ENCODE measurements at places on chromosomes 11 and 22. TPM values are rescaled to one million over a fixed set of nuclear protein-coding genes. Genes with fewer than 3 reads are reported as not detected.

DNA sequence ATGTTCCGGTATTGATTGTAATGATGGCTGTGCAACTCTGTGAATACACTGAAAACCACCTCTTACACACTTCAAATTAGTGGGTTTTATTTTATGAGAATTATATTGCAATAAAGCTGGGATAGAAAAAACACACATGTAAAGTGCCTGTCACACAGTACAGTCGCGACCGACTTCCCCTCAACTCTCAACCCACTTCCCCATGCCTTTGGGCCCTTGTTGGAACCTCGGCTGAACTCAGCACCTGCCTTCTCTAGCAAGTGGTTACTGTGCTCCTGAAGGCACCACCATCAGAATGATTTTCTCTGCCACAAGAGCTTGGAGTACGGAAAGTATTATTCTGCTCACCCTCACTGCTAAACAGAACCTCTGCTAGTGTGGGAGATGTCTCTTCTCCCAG is 13.5 kb downstream of the KCNJ1 start:
- no peaks in the 10 kb centered on the region for H3K27me3 ChIP-seq
- H3K4me3 ChIP-seq, result no peak overlapping the region
- peaks cover 10% of the 10 kb centered on the region for H3K4me1 ChIP-seq
- no peak overlapping the region for H3K27ac ChIP-seq
- no peak for DNase-seq

GRCh38 chr11:106496677-106497076 is 419.2 kb downstream of the AASDHPPT start:
- H3K27me3 ChIP-seq, result no peaks in the 10 kb centered on the region
- H3K4me3 ChIP-seq, result no peak overlapping the region
- no peaks in the 10 kb centered on the region for H3K36me3 ChIP-seq
- no peak overlapping the region for H3K27ac ChIP-seq
- H3K4me1 ChIP-seq, result no peaks in the 10 kb centered on the region
- no peak for DNase-seq

GRCh38 chr11:20203831-20204230 is 43.6 kb upstream of the DBX1 start:
- no peak for DNase-seq
- no peak overlapping the region for H3K4me3 ChIP-seq
- H3K4me1 ChIP-seq, result no peaks in the 10 kb centered on the region
- H3K36me3 ChIP-seq, result no peaks in the 10 kb centered on the region

GRCh38 chr22:47787501-47788227 is 1025.2 kb downstream of the TBC1D22A start:
- H3K27me3 ChIP-seq, result no peaks in the 10 kb centered on the region
- no peak overlapping the region for H3K4me3 ChIP-seq
- DNase-seq, result peak; percentile 13
- H3K4me1 ChIP-seq, result no peaks in the 10 kb centered on the region
- no peaks in the 10 kb centered on the region for H3K36me3 ChIP-seq

GRCh38 chr11:113831314-113831713 is 44.1 kb downstream of the USP28 start:
- no peaks in the 10 kb centered on the region for H3K27me3 ChIP-seq
- H3K36me3 ChIP-seq, result peaks cover 15% of the 10 kb centered on the region
- H3K4me1 ChIP-seq, result peaks cover 4% of the 10 kb centered on the region
- DNase-seq, result no peak
- no peak overlapping the region for H3K4me3 ChIP-seq

- H3K4me1 ChIP-seq, result no peaks in the 10 kb centered on the region
- no peak overlapping the region for H3K27ac ChIP-seq
- H3K36me3 ChIP-seq, result no peaks in the 10 kb centered on the region
- H3K4me3 ChIP-seq, result no peak overlapping the region
- H3K27me3 ChIP-seq, result no peaks in the 10 kb centered on the region
Observed at GRCh38 chr11:21472261-21472660, 720.6 kb upstream of the ANO5 start.

DNA sequence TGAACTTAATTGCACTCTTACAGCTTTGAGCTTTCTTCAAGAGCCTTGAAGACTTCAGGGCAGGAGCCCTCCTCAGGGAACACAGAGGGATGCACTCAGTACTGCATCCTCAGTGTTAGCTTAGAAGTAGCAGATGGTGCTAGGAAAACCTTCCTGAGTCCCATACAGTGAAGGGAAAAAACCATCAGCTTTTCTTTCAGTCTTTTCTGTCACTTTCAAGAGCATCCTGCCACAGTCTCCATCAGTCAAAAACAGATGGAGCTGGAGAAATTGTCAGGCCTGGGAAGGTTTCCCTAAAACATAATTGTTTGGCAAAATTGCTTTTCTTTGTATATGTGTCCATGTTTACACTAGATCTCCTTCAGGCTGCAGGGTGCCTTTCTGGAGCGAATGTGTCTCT is 384.1 kb downstream of the NELL1 start:
- no peak for DNase-seq
- no peak overlapping the region for H3K4me3 ChIP-seq
- H3K27me3 ChIP-seq, result no peaks in the 10 kb centered on the region
- H3K27ac ChIP-seq, result no peak overlapping the region
- H3K36me3 ChIP-seq, result no peaks in the 10 kb centered on the region

Gene SHANK3
- polyA plus RNA-seq, result 1.1 TPM

Gene CASP1
- 8.7 TPM for polyA plus RNA-seq

Gene ME3
- 1.9 TPM for polyA plus RNA-seq

Gene CDKN1C
- 2.7 TPM for polyA plus RNA-seq

Gene SYT7
- polyA plus RNA-seq, result 46.4 TPM

All from liver (tissue), 10 donors.